HTR-8/SVneo (cell line): ENCODE measurements at places on chromosomes 3 and 15.

GRCh38 chr3:42750834-42751233, 22.2 kb downstream of the CCDC13 start:
- no peak for DNase-seq

- DNase-seq: no peak
Observed at GRCh38 chr3:181906338-181906737, 194.6 kb downstream of the SOX2 start.

GRCh38 chr15:92050220-92050898, 196.9 kb downstream of the SLCO3A1 start:
- no peak for DNase-seq

GRCh38 chr3:47394140-47394870, 13.5 kb downstream of the PTPN23 start:
- no peak for DNase-seq

GRCh38 chr15:65901336-65901735, 32.0 kb downstream of the RAB11A start:
- no peak for DNase-seq

DNA sequence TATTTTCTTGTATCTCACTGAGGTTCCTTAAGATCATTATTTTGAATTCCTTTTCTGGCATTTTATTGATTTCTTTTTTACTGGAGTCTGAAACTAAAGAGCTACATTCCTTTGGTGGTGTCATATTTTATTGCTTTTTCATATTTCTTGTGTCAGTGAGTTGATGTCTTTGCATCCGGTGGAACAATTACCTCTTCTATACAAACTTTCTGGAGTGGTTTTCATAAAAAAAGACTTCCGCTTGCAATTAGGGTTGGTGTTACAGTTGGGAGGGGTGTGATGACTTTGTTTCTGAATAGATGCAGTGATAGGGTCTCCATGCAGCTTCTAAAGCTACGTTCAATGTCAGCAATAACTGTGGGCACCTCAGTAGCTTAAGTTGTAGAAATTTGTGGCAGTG, 181.7 kb downstream of the LPP start:
- DNase-seq: peak; percentile 28

- no peak for DNase-seq
Observed at GRCh38 chr15:52121896-52122295, 9.3 kb upstream of the BCL2L10 start.

GRCh38 chr3:16266714-16267113, 1.7 kb downstream of the OXNAD1 start:
- no peak for DNase-seq

GRCh38 chr3:176491084-176491483, 706.2 kb downstream of the TBL1XR1 start:
- no peak for DNase-seq

DNA sequence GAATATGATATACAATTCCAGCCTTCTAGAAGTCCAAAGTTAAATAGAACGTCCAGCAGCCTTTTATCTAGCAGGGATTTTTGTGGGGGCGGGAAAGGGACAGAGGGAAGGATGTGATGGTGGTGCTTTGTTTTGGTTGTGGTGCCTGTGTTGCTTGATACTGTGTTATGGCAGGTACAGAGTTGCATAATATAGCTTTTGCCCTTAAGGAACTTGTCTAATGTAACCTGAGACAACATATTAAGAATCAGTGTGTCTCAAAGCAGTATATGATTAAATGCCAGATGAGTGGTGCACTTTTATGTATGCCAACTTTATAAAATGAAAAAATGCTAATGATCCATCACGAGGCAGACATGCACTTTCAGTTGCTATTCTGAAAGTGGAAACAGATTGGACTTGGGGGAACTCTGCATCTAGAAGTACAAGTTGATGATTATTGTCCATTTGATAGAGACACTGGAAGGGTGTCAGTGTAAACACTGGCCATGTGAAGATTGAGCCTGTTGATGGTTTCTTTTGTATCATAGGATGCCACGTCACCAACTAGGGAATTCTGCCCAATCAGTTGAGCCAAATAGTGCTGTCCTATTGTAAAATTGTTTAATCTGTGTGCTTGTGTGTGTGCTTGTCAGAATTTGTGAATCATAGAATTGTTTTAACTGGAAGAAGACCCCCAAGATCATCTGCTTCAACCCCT, 23.0 kb downstream of the NEO1 start:
- DNase-seq: no peak

- no peak for DNase-seq
Observed at GRCh38 chr3:55283441-55283925, 203.6 kb downstream of the WNT5A start.

DNA sequence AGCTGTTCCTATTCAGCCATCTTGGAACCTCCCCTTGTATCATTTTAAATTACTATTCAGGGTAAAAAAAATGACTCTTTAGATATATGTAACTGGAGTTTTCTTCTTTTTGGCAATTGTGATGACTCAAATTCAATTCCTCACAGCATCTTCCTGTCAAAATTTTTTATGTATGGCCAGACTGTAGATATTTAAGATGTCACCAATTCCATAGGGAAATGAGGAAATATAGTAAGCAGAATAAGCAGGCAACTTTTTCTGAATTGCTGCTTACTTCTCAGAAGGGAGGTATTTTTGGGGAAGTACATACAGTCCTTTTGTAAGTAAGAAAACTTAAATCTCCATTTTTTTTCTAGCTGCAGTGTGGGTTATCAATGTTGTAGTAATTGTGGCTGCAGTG, 28.8 kb downstream of the EAF2 start:
- DNase-seq: no peak

DNA sequence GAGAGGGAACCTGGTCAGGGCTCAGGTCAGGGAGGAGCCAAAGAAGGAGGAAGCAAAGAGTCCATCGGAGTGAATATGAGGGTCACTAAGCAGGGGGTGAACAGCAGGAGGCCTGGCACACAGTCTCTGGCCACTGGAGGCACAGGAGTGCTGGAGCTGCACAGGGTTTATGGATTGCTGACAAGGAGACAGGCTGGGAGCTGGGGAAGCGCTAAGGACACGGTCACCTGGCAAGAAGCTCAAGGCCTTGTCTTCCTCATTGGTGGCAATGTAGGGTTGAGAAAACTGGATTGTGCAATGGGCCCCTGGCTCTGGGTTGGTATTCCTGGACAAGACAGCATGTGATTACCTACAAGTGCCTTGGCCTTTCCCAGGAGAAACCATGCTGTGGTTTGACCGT, 5.8 kb upstream of the CAMP start:
- no peak for DNase-seq

DNA sequence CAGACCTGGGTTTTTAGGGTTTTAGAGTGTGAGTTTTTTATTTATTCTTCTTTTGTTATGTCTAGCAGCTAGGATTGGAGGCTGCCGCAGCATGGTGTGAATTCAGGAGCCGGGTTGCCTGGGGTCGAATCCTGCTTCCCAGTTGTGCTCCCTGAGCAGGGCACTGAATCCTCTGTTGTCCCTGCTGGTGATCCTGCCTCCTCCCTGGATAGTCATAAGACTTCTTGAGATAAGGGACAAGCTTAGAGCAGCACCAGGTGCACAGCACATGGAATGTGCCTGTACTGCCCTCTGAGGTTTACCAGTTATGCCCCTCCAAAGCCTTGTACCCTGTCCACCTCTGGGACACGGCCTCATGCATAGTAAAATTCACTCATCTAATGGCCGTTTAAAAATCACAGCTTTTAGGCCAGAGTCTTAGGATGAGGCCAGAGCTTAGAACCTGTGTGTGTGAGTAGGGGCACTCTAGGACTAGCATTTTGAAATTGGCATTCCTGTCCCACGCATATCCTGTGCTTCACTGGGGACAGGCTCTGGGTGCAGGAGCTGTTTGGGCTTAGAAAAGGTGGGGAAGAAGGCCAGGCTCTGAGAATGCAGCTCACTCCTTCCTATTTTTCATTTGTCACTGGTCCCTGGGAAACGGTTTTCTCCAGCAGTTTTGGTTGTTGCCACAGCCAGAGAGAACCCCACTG, 47.7 kb downstream of the CHCHD6 start:
- no peak for DNase-seq

DNA sequence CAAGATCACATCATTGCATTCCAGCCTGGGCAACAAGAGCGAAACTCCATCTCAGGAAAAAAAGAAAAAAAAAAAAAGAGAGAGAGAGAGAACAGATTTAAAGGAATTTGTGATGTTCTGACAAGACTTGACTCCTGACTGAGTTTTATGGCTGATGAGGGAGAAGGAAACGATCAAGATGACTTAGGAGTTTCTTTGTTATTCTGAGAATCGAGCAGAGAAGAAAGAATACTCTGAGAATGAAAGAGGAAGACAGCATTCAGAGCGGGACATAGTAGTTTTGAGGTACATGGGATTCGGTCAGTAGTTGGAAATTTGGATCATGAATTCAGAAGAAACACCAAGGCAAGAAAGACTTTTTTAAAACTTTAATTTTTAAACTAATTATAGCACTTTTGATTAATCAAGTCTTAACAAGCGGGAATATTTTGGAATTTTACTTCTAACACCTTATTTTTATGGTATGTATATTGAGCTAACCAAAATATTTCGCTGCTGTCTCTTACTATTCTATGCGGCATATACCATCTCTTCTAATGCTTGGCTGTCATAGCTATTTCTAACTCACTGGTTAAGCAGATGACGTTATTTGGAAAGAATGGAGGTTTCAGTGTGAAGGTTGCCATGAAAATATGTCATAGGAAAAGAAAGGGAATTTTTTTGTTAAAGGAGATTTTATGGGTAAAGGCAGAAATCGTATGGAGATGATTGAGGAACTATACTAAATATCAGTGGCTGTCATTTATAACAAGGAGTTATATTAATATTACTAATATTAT, 644.1 kb downstream of the RBMS3 start:
- no peak for DNase-seq

DNA sequence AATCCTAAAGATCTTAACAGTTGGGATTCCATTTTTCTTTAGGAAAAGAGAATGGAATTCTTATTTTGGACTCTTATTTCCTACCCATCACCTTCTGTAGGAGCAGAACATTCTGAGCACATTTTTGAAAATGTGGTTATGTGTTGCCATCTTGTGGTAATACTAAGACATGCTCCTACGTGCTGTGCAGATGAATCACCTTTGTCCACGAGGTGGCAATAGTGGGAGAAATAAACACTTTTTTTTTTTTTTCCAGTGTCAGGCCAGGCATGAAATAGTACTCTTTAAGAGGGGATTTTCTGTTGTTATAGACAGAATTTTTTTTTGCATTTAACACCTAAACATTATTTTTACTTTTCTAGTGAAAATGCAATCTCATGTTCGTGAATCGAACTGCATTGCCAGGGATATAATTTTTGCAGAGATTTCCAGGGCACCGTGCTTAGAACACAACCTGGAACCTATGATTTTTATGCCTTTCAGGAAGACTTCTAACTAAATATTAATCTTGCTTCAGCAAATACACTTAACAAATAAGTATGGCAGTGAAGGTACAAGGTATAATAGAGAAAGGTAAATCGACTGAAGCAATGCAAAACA, 196.6 kb downstream of the GAP43 start:
- DNase-seq: peak; percentile 51

GRCh38 chr3:37040231-37040630, 46.9 kb downstream of the MLH1 start:
- no peak for DNase-seq

DNA sequence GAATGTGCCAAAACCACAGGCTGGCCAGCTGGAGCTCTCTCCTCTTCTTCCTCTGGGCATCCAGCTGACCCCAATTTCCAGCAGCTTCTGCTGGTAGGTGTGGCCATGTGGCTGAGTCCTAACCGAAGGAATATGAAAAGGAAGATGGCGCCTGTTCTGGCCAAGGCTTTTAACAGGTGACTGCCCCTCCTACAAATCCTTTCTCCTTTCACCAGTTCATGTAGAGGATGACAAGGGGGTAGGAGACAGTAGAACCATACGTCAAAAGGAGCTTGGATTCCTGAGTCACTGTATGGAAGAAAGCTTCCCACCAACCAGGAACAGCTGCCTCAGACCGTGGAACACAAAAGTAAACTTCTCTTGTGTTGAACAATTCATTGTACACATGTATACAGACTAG, 316.7 kb upstream of the IGF1R start:
- no peak for DNase-seq

DNA sequence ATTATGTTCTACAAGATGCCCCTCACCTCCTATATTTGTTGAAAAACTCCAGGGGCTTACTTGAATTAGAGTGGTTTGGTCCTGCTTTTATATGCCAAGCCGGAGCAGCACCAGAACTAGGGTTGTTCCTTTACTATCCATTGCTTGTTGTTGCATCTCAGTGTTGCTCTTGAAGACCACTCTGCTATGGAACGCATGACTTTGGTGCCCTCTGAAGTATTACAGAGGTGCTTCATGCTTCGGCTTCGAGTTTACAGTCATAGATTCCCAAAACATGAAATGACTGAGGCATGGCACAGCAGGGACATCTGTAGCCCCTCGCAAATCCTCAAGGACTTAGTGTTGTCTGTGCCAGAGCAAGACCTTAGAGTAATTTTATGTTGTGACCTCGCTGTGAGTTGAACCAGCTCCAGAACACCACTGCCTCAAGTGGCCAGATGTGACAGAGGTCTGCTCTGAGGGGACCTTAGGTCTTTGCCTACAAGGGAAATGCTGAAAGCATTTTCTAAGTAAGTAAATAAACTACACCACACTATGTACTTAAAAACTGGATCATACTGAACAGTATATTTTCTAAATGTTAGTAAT, 67.2 kb upstream of the SIAH2 start:
- DNase-seq: no peak

DNA sequence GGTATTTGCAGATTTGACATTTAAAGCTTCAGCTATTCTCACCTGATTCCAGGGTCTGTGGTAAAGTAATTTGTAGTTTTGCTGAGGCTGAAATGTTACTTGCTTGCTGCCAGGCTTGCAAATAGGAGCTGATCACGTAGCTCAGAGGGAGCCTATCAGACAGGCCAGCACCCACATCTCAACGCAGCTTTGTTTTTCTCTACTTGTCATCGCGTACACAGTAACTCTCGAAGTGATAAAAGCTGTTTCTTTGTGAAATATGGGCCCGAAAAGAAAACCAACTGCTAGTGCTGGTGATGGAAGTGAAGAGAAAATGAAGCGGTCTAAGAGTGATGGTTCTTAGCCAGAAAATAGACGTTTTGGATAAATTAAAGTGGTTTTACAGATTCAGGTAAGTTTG, 23.4 kb downstream of the RAB5A start:
- no peak for DNase-seq

- no peak for DNase-seq
Observed at GRCh38 chr15:61169904-61170695, 59.0 kb downstream of the RORA start.

GRCh38 chr3:124873226-124873625, 13.9 kb downstream of the ITGB5 start:
- no peak for DNase-seq

- DNase-seq: no peak
Observed at GRCh38 chr3:65676580-65676979, 362.1 kb downstream of the MAGI1 start.

GRCh38 chr3:52798978-52799476, 4.4 kb downstream of the ITIH3 start:
- DNase-seq: peak; percentile 52
